Epithelial cell of prostate (primary cell): ENCODE measurements at places on chromosomes 13 and 19.

GRCh38 chr13:27851096-27851850 lies 59.0 kb downstream of the GSX1 start:
- DNase-seq, result no peak

- DNase-seq, result no peak
Measured at GRCh38 chr13:79675931-79676660, 195.1 kb downstream of the NDFIP2 start.

- no peak for DNase-seq
Measured at GRCh38 chr19:57034544-57034943, 85.2 kb upstream of the USP29 start.

DNA sequence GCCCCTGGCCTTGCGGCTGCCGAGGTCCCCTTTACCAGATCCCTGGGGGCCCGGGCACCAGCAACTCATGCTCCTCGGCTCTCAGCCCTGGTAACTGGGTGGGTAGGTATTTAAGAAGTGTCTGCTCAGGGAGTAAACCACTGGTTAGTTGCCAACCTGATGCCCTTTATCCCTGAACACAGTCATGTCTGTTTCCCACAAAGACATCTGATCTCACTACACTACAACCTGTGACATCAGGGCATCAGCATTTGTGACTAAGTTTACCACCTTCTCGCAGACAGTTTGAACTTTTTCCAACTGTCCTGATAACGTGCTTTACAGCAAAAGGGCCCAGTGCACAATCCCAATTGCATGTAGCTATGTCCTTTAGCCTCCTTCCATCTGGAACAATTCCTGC lies 22.0 kb downstream of the GGACT start:
- DNase-seq, result no peak

- no peak for DNase-seq
Measured at GRCh38 chr13:48278806-48279205, 24.7 kb upstream of the RB1 start.

DNA sequence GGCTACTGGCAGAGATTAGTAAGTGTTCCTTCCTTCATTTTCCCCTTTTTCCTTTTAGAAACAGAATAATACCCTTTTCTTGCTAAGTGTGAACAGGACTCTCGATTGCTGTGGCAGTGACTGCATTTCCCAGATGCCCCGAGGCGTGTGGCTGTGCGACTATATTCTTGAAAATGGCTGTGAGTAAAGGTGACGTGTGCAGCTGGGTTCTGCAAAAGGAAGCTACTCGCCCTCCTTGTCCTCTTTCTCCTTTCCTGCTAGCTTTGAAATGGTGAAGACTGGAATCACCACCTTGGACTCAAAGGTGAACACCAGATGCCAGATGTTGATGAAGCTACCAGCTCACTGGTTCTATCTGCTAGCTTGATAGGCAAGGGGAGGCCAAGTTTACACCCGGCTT lies 121.4 kb downstream of the MIPEP start:
- DNase-seq, result no peak

GRCh38 chr19:5165697-5166019 lies 175.0 kb downstream of the PTPRS start:
- DNase-seq, result no peak

GRCh38 chr19:14674764-14675163 lies at the start of gene ADGRE3:
Gene ADGRE3 (minus strand): TSS chr19:14674844. CDS start chr19:14674770, 74 bp downstream.
- no peak for DNase-seq

DNA sequence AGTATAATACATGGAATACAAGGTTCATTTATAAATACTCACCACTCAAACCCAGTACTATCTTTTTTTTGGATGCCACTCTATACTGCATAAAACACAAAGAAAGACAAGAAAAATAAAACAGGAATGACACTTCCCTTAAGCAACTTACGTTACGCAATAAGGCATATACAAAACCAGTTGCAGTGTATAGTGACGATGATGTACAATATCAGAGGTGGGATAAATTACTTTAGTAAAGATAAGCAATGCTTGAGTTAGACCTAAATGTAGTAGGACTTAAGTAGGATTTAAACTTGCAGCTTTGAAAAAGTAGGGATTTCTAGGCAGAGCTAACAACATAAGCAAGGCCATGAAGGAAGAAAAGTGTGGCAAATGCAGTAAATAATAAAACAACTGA lies 374.9 kb downstream of the SPRY2 start:
- DNase-seq, result no peak

DNA sequence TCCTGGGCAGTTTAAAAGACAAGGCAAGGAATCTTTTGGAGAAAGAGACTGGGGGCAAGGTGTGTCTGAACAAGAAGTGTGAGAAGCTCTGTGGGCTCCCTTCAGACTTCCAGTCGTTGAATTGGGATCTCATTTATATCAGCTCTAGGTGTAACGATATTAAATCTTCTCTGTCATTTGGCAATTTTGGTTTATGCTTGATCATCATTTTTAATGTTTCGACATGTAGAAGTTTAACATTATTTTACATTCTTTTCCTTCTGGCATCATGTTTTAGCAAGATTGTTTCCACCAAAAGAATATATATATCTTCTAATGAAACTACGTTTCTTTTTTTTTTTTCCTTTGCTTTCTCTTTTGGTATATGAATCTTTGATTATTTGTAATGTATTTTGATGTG lies 49.3 kb downstream of the USPL1 start:
- DNase-seq, result no peak

DNA sequence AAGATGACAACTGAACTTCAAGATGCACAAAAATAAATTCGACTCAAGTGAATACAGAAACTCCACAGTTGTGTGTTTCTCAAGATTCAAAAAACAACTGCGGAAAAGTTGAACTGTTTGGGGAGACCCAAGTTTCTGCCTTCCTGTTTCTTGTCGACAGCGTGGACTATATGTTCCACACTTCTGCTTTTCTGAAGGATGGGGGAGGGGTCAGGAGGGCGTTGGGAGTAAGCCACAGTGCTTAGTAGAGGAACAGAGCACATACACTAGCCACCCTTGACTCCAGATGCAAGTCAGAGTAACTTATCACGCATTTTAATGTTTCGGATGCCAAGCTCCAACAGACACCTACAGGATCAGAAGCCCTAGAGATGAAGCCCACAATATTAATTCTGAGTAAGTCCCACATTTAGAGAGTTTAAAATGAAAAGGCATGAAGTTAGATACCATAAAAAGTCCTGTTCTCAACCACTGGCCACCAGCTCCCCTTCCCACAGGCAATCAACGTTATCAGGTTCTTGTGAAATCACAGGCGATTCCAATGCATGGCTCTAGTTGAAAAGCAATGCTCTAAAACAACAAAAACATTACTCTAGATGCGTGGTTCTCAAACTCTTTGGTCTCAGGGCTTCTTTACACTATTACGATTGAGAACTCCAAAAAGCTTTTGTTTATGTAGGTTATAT lies 4.2 kb downstream of the TUBGCP3 start:
- no peak for DNase-seq

DNA sequence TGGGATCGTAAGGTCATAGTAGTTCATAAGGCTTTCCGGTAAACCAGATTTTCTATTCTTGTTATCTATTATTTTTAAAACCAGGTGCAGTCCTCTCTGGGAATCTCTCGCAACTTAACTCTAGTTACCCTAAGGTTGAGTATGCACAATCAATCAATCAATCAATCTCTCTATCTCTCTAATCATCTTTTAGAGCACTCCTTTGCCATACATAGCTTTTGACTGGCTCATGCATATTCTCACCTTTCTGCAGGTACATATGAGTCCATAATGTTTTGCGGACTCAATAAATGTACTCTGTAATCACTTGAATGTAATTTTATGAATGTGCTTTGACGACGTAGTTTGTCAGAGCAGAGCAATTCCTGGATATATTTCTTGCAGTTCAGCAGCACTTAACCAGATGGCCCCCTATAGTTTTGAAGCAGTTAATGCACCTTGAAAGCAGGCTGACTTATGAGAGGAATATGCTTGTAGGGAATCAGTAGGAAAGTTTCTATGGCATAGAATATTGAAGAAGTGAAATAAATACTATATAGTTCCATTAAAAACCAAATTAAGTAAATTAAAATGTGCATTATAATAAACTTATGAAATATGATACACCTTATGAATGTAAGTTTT lies 524.7 kb downstream of the GPC5 start:
- no peak for DNase-seq

DNA sequence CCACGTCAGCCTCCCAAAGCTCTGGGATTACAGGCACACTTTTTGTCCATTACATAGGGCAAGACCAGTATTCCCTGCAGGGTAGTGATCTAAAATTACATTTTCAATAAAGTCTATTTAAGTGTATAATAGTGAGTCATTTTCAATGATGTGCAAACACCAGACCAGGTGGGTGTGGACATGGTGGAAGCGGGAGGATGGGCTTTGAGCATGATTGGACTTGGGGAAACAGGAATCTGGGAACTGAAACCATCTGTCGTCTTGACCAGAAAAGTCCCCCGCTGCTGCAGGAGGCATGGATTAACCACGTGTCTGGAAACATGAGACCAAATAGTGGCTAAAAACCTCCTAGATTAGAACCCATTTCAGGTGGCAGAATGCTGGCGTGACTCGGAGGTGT lies 4.9 kb downstream of the FXYD3 start:
- peak; percentile 82 for DNase-seq

- DNase-seq, result no peak
Measured at GRCh38 chr13:41548910-41549309, 91.6 kb downstream of the RGCC start.

GRCh38 chr13:111399776-111400538 lies 79.5 kb downstream of the TEX29 start:
- DNase-seq, result no peak

DNA sequence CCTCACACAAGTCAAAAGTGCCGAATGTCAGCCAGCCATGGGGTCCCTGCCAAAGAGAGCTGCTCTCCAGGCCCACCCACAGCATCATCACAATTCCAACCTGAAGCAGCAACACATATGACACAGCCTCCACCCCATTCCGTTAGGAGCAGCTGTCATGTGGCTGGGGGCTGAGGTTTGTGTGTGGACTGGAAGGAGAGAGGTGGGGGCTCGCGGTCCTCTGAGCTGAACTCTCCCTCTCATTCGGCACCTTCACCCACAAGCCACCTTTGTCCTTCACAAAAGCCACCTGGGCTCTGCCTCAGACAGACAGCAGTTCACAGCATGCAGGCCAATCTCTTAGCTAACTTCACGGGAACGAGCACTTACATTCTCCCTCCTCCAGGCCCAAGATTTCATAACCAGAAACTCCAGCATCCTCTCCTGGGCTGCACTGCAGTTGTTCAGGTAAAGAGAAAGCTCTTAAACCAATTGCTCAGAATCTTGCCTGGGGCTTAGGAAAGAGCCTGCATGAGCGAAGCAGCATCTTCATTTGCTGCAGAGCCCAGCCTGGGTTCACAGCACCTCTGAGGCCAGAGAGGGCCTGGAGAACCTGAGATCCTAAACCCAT lies 7.2 kb downstream of the RAB20 start:
- no peak for DNase-seq

GRCh38 chr13:28729541-28729940 lies 10.8 kb upstream of the SLC46A3 start:
- DNase-seq, result no peak

DNA sequence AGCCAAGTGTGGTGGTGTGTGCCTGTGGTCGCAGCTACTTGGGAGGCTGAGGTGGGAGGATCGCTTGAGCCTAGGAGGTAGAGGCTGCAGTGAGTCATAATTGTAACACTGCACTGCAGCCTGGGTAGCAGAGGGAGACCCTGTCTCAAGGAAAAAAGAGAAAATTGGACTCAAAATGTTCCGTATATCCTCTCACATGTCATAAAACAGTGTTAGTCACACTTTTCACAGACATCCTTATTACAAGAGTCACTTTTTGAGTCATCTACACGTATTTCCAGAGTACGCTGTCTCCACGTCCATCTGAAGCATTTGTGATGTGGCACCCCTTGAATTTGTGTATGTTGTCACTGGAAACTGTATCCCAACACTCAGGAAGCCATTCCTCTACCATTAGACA lies 133.0 kb downstream of the SIPA1L3 start:
- peak; percentile 36 for DNase-seq

- DNase-seq, result peak; percentile 10
Measured at GRCh38 chr13:38180126-38180525, 169.5 kb upstream of the UFM1 start.

- no peak for DNase-seq
Measured at GRCh38 chr13:39016787-39017186, 21.1 kb downstream of the PROSER1 start.

- DNase-seq, result no peak
Measured at GRCh38 chr13:40485611-40486517, 180.6 kb downstream of the FOXO1 start.

DNA sequence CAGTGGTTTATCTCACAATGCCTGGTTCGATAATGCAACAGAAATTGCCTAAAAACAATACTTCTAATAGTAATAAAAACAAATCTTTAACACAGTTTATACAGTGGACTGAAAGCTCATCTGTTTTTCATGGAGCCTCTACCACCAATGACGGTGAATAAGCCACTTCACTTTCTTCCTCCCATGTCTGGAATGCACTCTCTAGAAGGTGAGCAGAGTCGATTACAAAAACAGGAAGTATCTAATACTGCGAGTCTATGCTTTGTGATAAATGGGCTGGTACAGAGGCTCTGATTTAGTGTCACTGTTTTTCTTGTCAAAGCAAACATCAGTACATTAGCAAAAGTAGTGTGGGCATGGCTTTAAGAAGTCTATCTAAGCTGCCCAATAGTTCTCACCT lies 1348.6 kb upstream of the SLC10A2 start:
- no peak for DNase-seq

DNA sequence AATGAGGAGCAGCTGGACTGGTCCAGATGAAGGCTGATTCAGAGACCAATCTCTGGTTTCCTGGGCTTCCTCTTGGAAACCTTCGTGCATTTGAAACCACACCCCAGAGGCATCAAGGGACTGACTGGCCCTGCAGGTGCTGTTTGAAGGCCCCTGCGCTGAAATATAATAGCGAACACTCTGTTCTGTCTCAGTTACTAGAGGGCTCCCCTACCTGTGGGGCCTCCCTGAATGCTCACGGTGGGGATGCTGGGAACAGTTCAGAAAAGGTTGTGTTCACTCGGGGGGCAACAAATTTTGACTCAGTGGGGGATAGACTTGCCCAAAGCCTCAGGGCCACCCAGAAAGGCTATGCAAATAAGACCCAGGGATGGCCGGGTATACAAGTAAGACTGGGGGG lies 6.4 kb downstream of the CCDC8 start:
- DNase-seq, result no peak

GRCh38 chr13:23372264-23372906 lies 61.1 kb downstream of the SACS start:
- DNase-seq, result no peak

GRCh38 chr13:39603424-39603947 lies 493 bp upstream of the LHFPL6 start:
- no peak for DNase-seq
